ENCODE measurements at places on chromosomes 5 and 9. TPM values are rescaled to one million over a fixed set of nuclear protein-coding genes. Genes with fewer than 3 reads are reported as not detected.

The CNTLN gene
- total RNA-seq, result 5.7 TPM

The SOX30 gene
- not detected for total RNA-seq

The PGM5 gene
- not detected for total RNA-seq

The SHLD3 gene
- 2.2 TPM for total RNA-seq

The AKNA gene
- total RNA-seq, result 3.9 TPM

The KDM3B gene
- total RNA-seq, result 34.9 TPM

The BASP1 gene
- total RNA-seq, result 273 TPM

The ZBTB26 gene
- total RNA-seq, result 1.1 TPM

The PRUNE2 gene
- 0.06 TPM for total RNA-seq

The NR6A1 gene
- 1.7 TPM for total RNA-seq

The PRRX2 gene
- total RNA-seq, result 11.3 TPM

The PKD2L2 gene
- total RNA-seq, result not detected

The ZFP2 gene
- total RNA-seq, result not detected

The SLC22A4 gene
- 5.0 TPM for total RNA-seq

Data from A549 treated with GW870086 at 1 μM for 4 hours (cell line).